ENCODE measurements at places on chromosomes 12 and 14.
A peak's percentile ranks its signal among the peaks of the same experiment; 100 is the strongest.

DNA sequence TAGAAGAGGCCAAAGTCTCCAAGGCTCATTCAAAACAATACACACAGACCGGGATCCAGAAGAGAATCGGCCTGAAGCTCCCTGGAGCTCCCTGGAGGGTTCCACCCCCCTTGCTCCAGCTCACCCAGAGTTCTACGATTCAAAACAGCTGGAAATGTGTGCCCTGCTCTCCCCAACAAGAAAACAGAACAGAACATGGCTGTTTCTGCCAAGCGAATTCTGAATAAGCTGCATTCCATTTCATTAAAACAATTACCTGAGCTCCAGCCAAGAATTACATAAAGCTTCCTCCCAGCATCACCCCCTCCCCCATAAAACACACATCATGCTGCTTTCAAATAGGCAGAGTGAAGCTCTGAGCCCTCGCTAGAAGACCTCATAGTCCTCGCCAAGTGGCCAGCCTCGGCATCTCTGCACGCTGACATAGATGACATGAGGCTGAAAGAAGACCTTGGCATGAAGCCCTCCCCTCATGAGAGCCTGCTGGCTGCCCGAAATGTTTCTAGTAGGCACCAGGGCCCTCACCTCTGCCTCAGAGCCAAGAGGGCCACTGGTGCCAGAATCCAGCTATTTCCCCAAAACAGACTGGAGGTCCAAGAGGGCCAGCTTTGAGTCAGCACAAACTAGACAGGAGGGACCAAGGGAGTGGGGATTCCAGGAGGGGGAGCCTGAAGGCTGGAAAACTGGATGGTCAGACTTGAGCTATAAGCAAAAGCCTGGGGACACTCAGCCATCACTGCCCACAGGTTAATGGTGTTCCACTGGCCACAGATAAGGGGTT, 8.3 kb downstream of the PXN start:
- DNase-seq = no peak

GRCh38 chr14:50003213-50004021, 110.5 kb downstream of the ARF6 start:
- no peak for DNase-seq

DNA sequence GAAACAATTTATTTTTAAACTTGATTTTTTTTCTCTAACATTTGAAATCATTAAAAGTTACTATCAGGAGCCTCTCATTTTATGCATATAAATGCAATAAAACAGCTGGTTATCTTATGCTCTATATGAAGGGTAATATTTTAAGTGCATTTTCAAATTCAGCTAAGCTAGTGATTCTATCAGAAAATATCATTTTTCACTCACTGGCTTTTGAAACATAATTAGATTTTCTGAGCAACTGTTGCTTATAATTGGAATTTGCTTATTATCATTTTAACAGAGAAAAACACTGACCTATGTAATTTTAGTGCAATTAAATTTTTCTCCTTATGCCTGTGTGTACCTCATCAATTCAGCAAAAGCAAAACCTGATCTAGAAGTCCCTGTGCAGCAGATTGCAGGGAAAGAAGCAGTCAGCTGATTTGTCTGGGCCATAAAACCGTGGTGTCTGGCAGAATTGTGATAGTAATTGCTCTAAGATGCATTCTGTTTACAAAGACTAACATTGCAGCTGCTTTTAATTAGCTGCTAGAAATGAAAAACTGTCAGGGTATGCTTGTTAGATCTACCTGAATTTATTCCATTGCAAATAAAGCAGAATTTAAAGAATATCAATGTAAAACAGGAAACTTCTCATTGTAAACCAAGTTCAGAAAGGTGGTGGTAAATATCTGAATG, 75.0 kb downstream of the BICD1 start:
- DNase-seq = peak; percentile 76

DNA sequence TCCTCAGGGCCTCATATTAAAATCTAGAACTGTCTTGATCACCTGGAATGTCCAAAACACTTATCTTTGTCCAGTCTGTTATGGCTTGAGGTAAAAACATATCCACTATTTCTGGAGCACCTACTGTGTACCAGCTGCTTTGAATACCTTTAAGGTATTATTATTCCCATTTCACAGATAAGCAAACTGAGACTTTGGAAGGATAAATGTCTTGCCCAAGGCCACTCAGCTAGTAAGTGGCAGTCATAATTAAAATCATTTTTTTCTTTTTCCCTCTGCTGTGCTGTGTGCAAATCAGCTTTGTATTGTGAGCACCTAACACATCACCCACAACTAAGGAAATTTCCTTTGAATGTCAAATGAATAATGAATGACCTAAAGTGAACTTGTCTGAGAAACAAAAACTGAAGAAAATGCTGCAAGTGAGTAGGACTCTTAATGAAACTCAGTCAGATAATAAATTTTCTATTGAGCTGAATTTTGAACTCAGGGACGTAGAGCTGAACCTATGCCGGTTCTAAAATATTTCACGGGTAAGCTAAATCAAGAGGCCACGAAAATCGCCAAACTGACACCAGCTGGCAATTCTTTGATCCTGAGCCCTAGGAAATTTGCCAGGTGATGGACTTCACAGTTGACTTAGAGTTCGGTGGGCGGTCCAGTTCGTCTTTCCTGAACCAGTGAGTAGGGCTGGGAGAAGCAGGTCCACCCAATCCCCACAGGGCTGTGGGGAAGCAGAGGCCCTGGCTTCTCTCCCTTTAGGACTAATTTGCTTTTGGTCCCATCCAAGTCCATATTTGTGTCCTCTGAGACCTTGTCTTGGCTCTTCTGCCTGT, 159.7 kb upstream of the PWP1 start:
- no peak for DNase-seq

DNA sequence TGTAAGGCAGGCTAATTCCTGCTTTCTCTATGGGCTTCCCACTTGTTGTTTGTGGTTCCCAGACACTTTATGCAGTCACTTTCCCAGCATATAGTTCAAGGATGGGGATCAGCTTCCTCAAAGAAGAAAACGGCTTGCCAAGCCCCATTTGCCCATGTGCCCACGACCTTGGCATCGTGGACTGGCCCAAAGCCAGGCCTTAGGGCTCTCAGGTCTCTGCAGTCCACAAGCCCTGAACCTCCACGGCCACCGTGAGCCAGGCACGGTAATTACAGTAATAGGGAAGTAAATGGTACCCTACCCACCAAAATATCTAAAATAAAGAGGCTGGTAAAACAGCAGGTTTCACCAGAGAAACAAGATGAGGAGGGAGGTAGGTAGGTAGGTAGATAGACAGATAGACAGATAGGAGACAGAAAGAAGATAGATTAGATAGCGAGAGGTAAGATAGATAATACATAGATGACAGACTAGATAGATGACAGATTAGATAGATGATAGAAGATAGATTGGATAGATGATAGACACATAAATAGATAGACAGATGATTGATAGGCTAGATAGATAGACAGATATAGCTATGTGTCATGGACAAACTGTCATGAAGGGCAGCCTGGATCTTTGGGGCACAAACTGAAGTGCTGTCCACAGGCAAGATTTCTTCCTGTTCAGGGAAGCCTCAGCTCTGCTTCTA, 163.1 kb downstream of the SLC15A4 start:
- DNase-seq = no peak

DNA sequence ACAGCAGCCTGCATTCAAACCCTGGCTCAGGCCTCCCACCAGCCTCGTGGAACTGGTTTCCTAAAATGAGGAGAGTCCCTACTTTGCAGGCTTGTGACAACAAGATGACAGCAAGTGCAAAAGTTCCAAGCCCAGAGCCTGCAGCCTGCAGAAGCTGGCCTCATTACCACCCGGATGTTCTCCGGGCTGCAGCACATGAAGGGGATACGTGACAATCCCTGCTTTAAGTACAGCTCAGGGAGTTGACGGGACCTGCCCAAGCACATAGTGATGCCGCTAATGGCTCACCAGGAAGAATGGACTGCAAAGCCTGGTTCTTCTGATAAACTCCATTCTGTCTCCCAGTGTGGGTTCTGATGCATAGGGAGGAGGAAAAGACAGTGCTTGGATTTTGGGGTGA, 15.0 kb downstream of the SSH1 start:
- no peak for DNase-seq

- DNase-seq = no peak
These were observed 76.7 kb downstream of the PITPNM2 start for GRCh38 chr12:123073962-123074801.

- DNase-seq = peak; percentile 15
These were observed 35.3 kb downstream of the MIPOL1 start for GRCh38 chr14:37232907-37233481.

- DNase-seq = no peak
These were observed 85.4 kb downstream of the C12orf50 start for GRCh38 chr12:87943762-87944161.

GRCh38 chr14:51512316-51512715, 139.4 kb upstream of the FRMD6 start:
- DNase-seq = no peak

- no peak for DNase-seq
These were observed 155.6 kb downstream of the DYRK2 start for GRCh38 chr12:67804168-67804567.

GRCh38 chr12:70165450-70165849, 77.8 kb upstream of the CNOT2 start:
- no peak for DNase-seq

DNA sequence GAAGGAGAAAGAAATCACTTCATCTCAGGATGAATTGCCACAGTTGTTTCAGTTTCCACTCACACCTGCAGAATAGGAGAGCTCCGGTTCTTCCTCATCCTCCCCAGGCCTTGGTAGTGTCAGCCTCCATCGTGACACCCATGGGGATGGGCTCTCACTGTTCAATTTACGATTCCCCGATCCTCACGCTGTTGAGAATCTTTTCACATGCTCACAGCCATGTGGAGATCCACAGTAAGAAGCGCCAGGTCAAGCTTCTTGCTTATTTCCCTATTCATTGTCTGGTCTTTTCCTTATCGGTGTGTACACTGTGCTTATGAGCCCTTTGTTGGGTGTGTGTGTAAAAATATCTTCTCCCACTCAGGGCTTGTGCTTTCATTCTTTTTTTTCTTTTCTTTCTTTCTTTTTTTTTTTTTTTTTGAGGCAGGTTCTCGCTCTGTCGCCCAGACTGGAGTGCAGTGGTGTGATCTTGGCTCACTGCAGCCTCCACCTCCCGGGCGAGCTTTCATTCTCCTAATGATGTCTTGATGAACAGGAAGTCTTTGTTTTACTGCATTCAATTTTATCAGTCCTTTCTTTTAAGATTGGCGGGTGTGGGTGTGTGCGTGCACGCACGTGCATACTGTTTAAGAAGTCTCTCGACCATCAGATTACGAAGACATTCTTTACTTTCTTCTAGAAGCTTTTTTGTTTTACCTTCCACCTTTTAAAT, 21.5 kb downstream of the RIN3 start:
- DNase-seq = no peak

- no peak for DNase-seq
These were observed 491.8 kb downstream of the PCNX1 start for GRCh38 chr14:71399057-71399487.

DNA sequence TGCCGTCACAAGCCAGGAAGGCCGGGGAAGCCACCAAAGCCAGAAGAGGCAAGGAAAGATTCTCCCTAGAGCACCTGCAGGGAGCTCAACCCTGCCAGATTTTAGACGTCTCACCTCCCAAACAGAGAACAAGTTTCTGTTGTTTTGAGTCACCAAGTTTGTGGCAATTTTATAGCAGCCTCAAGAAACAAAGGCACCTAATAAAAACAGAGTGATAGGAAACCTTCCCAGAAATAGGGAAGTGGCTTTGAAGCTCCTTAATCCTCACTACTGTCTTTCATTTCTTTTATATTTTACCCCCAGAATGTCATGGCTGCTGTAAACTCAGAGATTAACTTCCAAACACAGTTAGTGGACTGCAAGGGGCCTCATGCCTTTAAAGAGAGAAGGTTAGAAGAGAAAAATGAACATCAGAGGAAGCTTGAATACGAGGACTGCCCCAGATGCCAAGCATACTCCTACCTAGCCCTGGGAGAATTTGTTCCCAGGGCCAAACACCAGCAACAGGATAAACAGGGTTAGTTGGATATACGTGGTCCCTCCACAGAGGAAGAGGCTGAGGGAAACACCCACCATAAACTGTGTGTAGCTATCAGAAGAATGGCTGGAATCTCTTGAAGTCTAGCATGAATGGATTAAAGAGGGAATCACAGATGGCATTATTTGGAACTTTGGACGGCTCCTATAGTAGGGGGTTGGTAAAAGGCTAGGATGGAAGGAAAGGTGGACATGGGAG, 148.3 kb downstream of the KCNA5 start:
- DNase-seq = no peak

DNA sequence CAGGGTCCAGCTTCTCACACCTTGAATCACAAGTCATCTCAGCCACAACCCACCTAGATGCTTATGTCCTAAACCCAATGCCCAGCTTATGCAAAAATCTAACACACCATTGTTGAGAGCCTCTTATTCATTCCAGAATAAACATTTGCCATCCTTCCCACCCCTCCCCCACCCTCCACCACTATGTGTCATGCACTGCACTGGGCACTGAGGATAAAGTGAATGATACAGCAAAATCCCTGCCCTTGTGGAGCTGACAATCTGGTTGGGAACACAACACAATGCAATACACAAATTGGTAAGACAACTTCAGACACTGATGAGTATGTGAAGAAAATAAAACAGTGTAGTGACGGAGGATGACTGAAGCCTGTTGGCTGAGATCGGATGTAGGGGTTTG, 1.4 kb upstream of the GLTP start:
- no peak for DNase-seq

- no peak for DNase-seq
These were observed 204.9 kb downstream of the TMX1 start for GRCh38 chr14:51445001-51445390.

DNA sequence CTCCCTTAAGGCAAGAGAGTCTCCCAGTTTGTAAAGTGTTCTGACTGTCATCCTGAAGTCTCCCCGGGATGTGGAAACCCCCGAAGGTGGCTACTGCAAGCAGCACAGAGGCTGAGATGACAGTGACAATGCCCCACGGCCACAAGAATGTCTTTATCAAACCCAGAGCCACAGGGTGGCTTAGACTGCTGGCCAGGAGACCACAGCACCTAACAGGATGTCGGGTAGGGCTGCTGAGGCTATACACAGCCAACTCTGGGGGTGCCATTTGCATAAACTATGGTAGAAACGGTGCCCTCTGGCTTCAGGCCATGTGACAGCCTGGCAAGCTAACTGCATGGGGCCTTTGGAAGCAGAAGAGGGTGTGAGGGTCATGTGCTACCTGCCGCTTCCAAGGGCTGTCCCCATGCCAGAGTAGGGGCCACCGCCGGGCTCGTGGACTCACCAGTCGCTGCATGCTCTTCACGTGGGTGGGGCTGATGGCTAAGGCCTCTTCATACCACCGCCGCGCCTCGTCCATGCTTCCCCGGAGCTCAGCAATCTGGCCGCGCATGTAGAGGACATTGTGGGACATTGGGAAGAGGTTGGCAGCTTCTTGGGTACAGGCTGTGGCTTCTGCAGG, 180.9 kb downstream of the CALM1 start:
- DNase-seq = no peak

- DNase-seq = no peak
These were observed 12.8 kb upstream of the FBRSL1 start for GRCh38 chr12:132477017-132477702.

Data from SK-N-DZ (cell line).